ENCODE measurements at places on chromosomes 4 and X. TPM values are rescaled to one million over a fixed set of nuclear protein-coding genes. Genes with fewer than 3 reads are reported as not detected.

Gene DSPP
- polyA plus RNA-seq = not detected

DNA sequence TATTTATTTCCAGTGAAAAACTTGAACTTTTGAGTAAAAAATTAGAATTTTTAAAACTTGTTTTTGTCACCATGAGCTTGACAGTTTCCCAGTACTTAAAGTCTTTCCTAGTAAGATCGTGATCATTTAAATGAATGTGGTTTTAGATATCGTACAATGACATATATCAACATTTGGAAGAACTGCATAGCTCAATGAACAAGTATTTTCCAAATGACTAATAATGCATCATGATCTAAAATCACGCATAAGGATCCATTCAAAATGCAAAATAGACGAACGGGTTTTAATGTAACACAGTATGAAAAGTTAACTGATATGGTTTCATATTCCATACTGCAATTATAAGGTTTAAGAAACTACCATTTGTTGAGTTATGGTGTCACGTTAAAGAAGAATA is 4.1 kb upstream of the NDNF start:
- no peak for DNase-seq

GRCh38 chrX:12325171-12325570 is 186.9 kb downstream of the FRMPD4 start:
- no peak for DNase-seq

GRCh38 chr4:139018501-139018900 is 2.9 kb downstream of the NOCT start:
- DNase-seq = no peak

GRCh38 chrX:110853610-110854009 is 58.0 kb upstream of the CHRDL1 start:
- no peak for DNase-seq

DNA sequence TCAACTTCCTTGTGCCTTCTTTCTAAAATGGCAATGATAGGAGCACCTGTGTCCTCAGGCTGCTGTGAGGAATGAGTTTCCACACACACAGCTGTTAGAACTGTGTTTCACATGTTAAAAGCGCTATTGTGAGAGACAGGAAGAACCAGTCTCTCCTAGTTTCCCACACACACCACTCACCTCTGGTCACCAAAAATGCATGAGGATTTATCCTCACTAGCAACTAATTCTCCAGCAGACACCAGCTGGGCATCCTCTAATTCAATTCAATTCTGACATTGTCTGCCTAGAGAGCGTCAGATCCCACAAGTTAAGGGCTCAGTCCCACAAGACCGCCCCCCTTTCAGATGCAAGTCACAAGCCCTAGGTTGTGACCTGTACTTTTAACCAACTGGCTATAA is 29.0 kb upstream of the SLC2A9 start:
- DNase-seq = no peak
